NCI-H2227 treated with DMSO at 0.1 percent for 48 hours (cell line): ENCODE measurements at places on chromosomes 4 and X.

DNA sequence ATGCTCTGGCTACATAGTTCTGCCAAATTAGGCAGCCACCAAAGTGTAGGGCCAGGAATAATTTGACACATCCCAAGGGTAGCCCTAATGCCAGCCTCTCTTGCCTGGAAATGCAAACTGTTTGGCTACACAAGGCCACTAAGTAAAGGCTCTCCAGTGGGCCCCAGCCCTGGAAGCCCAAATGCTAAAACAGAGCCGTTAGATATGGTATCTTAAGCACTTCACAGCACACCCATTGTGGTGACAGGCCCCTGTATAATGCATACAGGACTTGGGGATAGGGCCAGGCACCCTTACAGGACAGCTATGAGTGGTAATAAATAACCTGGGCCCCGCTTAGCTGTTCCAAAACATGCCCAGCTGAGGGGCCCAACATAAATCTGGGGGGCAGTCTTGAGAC lies 623.9 kb downstream of the BCOR start:
- no peak for DNase-seq

- no peak for DNase-seq
Measured at GRCh38 chr4:108396900-108397497, 223.4 kb upstream of the RPL34 start.

DNA sequence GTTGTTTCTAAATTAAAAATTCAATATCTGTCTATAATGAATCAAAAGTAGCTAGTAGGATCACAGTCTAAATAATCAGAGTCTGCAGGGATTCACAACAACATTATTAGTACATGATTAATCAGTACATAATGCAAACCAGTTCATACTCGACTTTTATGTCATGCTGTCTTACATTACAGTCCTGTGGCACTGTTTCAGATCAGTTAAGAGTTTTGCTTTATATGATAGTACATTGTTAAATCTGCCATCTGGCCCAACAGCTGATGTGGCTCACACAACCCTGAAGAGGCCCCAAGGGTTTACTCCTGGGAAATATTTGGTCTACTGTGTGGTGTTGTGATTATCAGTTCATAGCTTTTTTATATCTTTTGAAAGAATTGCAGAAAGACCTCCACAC lies 247.1 kb upstream of the ETNPPL start:
- no peak for DNase-seq

GRCh38 chrX:31435592-31435991 lies 363.8 kb upstream of the FTHL17 start:
- DNase-seq: no peak

DNA sequence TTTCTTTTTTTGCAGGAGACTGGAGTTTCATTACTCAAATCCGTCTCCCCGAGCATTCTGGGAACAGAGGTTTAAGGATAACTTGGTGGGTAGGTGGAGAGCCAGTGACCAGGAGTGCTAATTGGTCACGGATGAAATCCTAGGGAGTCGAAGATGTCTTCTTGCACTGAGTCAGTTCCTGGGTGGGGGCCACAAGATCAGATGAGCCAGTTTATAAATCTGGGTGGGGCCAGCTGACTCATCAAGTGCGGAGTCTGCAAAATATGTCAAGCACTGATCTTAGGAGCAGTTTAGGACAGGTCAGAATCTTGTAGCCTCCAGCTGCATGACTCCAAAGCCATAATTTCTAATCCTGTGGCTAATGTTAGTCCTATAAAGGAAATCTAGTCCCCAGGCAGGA lies 741.3 kb downstream of the PCDH7 start:
- no peak for DNase-seq

DNA sequence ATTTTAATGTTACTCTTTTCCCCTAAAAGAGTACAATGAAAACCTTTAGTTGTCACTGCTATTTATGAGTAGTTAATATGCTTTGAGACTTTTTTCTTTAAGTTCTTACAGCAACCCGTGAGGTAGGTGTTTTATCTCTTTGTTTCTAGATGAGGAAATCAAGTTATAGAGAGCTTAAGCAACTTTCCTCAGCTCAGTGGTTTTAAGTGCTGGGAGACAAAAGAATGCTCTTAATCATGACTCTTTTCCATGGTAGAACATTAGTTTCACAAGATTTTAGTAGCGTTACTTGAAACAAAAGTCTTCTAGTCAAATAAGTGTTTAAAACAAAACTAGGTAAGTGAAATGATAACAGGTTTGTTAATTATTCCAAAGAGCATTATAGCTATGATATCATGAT lies 354.7 kb upstream of the PITX2 start:
- no peak for DNase-seq

DNA sequence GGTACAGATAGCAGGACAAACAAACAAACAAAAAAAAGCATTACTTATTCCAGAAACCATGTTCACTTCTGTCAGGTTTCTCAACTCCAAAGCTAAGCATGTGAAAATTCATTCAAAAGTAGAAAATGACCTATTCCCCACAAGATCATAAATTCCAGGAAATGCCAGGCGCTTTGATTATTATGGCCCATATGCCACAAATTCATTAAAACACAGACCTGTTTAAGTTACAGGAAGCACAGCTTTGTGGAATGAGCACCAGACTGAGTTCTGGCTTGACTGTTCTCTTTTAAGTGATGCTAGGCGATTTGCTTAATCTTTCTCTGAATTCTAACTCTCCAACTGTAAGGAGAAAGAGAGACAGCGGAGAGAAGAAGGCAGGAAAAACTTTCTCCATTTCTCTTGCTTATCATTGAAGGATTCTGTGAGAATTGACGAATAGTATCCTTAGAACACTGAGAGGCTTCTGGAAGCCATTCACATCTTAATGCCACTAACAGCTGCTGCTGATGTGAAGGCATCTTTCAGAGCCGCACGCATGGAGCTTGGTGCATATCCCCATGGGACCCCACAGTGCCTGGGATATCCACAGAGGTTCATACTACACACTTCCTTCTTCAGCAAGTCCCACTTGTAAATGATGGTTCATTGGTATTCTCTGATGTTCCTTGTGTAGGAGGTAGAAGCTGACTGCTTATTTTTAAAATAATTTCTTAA lies 138.0 kb downstream of the ZNF674 start:
- no peak for DNase-seq

DNA sequence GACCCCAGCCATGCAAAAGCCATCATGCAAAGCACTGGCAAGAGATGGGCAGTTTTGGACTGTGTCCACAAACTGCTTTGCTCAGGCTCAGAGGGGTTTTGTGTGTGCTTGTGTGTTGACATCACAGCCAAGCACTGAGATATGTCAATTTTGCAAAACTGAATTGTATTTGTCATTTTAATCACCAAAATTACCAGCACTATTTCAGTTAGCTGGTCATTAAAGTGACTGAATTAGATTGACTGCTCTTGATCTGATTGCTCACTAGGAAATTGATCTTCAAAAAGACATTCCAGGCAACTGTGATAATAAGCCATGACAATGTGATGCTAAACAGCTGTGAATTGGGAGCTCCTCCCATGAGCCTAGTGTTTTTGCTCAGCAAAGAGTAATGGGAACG lies 337.3 kb upstream of the GNPDA2 start:
- no peak for DNase-seq

DNA sequence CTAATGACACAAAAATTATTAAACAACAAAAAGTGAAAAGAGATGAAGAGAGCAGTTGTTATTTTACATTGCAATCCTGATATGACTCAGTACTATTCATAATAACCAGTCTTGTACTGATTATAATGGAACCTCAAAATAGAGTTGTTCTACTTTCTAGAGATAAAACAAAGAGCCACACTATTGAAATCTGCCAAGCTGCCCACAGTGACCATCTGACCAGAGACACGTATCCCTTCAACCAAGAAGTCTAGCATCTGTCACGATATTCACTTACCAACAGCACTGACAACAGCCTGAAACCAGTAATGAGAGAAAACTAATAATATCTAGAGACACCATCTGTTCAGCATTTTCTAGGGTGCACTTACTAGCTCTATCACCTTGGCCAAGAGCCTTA lies 466.7 kb downstream of the NKX6-1 start:
- no peak for DNase-seq

DNA sequence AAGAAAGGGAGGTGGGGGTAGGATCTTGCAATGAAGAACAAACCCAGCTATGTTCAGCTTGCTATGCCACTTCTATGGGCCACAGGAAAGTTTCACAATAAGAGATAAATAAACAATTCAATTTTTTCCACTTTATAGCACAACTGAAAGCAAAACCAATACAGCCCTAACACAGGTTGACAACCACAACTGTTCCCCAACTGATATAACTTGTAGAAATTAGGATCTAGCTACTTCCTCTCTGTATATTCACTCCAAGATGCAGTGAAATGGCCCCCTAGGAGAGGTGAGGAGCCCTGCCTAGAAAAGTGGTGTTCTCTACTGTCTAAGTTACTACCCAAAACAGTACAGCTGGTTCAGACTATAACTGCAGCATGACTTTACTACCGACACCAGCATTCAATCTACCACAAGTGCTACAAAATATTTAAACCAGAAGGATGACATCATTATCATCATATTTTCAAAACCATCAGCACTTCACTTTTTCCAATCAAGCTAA lies 77.0 kb downstream of the FBXW7 start:
- no peak for DNase-seq

GRCh38 chr4:8251110-8251883 lies 18.3 kb upstream of the HTRA3 start:
- no peak for DNase-seq

GRCh38 chrX:42567268-42567667 lies 210.7 kb downstream of the PPP1R2C start:
- no peak for DNase-seq

DNA sequence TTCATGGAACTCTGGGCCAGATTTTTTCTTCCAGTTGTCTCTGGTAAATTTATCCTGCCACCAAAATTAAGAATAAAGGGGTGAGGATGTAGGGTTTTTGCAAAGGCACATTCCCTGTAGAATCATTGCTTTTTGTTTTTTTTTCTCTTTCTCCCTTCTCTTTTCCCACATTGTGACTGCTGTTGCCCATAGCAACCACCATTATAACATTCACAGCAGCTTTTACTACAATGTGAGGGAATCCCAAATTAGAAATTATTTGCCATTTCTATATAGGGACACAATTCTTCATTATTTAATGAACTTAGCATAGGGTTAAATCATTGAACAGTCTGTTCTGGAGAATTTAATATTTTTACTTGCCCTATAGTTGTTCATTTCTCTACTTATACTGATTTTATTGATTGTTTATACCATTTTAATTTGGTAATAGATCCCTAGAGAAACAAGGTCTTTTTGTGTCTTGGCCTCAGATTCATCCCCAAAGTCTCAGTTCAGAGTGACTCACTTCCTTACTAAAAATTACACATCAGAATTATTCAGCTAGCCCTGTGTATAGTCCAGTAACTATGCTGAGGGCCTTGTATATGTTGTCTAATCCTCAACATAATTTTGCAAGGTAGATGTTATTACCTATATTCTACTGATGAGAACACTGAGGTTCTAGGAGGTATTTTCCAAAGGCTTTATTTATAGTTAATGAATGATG lies 80.8 kb upstream of the ANK2 start:
- DNase-seq: no peak

- no peak for DNase-seq
Measured at GRCh38 chrX:122941806-122942205, 242.3 kb upstream of the GRIA3 start.

DNA sequence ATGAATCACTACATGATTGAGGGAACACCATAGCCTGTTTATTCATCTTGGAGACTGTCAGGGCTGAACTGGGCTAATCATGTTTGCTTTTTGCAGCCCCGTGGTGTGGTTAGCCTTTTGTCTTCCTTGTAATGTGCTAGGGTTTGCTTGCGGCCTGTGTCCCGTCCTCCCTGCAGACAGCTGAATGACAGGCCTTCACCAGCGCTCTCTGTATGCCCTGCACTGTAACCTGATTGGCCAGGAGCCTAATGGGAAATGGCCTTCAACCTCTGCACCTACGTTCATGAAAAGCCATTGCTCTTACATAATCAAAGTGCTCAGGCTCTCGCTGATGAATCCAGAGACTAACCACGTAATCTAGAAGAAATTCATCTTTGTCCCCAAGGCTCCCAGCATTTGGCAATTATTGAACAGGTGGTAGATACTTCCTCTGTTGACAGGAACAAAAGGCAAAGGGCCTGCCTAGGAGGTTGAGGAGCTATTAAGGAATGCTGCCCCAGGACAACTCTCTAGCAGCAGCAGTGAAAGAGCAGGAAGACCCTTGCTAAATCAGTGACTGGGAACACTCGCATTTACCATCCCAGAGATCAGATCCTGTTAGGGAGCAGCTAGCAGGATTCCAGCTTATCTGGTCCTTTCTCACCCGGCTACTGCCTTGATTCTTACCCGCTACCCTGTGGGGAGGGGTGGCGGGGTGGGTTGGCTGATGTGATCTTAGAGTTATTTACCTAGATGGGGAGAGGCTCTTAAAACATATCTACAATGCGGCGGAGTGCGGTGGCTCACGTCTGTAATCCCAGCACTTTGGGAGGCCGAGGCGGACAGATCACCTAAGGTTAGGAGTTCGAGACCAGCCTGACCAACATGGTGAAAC lies 42.3 kb upstream of the FAT1 start:
- DNase-seq: no peak

DNA sequence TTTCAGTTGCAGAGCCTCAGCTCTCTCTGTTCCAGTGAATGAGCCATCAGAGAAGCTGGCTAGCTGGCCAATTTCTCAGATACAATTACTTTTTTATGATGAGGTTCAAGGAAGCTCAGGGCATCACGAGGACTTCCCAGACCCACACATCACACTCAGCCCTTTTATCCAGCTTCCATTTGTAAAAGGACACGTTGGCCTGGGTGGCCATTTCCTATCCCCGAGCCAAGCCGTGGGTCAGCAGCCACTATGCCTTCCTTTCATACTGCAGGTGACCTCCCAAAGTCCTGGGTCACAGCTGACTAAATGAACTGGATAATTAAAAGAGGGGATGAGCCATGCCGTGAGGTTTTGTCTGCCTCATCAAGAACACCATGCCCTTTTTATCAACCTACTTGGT lies 236.9 kb upstream of the PPARGC1A start:
- DNase-seq: no peak

- no peak for DNase-seq
Measured at GRCh38 chr4:111283066-111283677, 660.3 kb upstream of the PITX2 start.

DNA sequence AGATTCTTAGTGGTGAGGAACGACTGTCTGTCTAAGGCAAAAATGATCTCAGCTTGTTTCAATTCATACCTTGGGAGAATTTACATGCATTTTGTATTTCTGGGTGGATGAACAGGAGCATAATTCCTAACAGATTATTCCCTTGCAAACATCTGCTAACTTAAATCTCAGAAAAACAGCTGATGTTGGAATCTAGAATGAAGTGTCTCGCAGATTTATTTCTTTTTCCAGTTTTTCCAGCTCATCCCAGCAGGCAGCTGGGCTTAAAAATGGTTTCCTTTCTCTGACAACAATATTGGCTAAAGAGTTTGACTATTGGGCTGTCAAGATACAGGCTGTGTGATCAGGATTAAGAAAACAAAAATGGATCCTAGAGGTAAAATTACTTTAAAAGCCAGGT lies 1.1 kb downstream of the LNX1 start:
- DNase-seq: no peak

DNA sequence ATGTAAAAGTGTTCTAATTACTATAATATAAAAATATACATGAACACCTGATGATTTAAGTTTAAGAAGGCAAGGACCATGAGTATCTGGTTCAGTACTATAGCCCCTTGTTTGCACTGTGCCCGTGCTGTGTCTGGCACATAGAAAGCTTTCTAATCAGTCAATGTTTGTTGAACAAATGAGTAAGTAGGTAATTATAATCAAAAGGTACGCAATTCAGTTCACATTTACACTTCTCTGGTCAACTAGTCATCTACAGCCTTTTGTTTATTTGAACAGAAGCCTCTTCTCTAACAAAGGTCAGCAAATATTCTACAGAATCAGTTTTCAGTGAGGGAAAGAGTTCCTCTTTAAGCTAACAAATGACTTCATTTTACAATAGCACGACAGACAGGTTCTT lies 523.3 kb downstream of the SMARCA1 start:
- DNase-seq: no peak
